ENCODE measurements at places on chromosomes 7 and 10.

DNA sequence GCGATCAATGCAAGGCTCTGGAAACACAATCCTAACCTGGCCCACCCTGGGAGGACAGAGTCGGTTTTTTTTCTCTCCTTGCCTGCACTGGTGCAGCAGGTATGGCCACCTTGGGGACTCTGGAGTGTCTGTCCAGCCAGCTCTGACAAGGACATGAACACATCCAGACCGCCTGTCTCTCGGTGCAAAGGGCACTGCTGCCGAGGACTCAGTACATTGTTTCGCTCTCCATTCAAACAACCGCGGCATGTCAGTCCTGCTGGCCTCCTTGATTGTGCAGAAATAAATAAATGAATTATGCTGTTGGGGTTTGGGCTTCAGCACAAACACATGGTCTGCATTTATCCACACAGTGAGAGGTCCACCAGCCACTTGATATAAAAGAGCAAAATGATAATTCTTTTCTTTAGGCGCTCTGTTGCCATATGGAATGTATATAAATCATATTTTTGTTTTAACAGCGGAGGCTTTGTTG, 565.2 kb downstream of the KCNMA1 start:
- peak; percentile 18 for DNase-seq

- no peak for DNase-seq
Observed at GRCh38 chr7:31882187-31882586, 188.0 kb downstream of the PDE1C start.

GRCh38 chr10:9230625-9231024, 1176.1 kb downstream of the GATA3 start:
- DNase-seq, result no peak

DNA sequence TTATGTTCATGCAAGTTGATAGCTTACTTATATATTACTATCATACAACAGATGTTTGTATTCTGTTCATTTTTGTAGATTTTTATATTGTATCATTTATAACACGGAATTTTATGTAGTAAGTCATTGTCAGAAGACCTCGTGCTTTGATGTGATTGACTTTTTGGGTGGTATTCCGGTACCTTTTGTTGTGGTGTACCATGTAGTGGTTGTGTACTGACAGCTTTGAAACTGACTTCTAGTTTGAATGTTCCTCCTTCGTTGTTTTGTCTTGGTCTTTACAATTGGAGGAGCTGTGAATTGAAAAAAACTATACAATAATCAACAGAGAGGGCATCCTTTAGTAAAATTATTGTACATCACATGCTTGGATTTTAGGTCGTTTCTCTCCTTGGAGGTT, 61.5 kb downstream of the WAC start:
- DNase-seq, result no peak

DNA sequence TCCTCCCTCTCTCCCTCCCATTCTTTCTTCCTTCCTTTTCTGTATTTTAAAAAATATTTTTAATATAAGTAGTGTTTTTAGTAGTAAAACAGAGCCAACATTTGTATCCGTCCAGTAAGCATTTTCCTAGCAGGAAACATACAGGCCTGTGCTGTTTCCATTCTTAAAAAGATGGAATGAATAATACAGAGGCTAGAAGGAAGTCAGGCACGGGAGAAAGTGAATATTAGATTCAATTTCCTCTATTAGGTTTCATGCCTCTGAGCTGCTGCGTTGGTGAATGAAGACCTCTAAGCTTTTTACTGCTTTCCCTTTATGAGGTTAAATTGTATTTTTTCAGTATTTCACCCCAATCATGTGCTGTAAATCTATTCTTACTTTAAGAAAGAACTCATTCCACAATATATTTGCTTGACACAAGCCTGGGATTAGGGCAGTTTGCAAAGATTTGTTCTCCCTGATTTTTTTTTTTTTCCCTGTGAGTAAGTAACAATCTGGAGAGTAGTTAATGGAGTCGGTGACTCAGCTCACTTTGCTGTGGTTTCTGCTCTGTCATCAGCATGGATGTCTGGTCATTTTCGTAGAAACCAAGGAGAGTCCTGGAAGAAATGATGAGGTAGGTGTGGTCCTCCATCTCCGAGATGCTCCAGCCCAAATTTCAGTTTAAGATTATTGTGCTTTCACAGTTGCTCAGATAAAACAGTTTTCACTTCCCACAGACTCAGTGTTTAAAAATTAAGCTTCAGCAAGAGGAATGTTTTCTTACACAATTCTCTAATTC, 76.1 kb upstream of the PITRM1 start:
- no peak for DNase-seq

- DNase-seq, result no peak
Observed at GRCh38 chr7:27344471-27344870, 101.9 kb downstream of the EVX1 start.

DNA sequence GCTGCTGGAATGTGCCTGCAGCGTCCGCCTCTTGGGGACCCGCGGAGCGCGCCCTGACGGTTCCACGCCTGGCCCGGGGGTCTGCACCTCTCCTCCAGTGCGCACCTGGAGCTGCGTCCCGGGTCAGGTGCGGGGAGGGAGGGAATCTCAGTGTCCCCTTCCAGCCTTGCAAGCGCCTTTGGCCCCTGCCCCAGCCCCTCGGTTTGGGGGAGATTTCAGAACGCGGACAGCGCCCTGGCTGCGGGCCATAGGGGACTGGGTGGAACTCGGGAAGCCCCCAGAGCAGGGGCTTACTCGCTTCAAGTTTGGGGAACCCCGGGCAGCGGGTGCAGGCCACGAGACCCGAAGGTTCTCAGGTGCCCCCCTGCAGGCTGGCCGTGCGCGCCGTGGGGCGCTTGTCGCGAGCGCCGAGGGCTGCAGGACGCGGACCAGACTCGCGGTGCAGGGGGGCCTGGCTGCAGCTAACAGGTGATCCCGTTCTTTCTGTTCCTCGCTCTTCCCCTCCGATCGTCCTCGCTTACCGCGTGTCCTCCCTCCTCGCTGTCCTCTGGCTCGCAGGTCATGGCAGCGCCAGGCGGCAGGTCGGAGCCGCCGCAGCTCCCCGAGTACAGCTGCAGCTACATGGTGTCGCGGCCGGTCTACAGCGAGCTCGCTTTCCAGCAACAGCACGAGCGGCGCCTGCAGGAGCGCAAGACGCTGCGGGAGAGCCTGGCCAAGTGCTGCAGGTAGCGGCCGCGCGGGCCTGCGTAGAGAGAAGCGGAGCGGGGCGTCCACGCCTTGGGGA, 645 bp downstream of the SLC26A4 start:
- peak; percentile 43 for DNase-seq

DNA sequence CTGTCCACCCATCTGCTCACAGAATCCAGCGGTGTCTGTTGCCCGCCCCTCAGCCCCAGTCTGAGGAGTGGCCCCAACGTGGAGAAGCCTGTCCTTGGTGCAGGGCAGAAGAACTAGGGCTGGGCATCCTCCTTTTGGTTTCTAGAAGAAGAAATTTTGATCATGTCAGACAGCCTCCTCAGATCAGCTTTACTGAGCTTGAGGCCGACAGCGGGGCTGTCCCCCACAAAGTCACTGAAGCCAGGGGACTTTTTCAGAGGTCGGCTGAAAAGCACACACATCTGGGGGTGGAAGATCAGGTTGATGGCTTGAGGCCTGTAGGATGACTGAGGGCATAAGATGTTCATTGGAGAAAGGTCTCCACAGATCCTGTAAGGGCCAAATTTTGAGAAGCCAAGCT, 767.9 kb downstream of the GRID1 start:
- no peak for DNase-seq

DNA sequence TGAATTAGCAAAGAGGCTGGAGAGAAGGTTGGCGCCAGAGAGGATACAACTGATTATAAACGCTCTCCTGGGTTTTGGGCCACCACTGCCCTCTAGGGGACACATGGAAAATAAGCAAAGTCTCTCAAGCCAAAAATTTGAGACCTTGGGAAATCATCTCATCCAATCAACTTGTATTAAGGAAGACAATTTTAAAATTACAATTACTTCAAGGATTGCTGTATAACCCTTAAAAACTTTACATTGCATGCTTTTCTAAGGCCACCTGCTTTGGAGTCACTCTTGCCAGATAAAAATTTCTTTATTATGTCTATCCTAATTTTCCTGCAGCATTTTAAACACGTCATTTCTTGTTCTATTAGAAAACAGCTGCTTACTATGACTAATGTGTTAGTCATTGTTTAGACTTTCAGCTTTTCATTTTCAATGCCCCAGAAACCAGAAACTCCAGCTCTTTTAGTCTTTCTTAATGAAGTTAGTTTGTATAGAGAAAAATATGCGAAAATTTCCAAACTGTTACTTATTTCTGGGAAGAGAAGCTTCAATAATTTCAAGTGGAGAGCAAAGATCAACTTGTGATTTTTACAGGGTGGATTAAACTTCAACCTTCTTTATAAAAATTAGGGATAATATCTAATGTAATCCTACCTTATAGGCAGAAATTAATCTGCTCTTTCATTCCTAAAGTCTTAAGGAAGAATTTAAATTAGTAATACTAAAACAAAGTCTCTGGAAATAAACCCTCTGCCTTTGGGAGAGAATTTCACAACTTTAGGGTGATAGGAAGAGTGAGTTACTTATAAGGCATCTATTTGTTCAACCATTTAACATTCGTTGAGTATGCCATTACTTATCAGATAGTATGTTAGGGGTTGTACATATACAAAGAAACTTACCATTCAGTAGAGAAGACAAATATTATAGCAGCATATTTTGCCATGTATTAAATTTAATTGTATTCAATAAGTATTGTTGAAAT, 20.6 kb upstream of the RHOBTB1 start:
- DNase-seq, result peak; percentile 83

- DNase-seq, result no peak
Observed at GRCh38 chr10:47160967-47161366, 139.0 kb upstream of the GDF10 start.

- DNase-seq, result no peak
Observed at GRCh38 chr10:90947030-90947960, 26.4 kb upstream of the ANKRD1 start.

DNA sequence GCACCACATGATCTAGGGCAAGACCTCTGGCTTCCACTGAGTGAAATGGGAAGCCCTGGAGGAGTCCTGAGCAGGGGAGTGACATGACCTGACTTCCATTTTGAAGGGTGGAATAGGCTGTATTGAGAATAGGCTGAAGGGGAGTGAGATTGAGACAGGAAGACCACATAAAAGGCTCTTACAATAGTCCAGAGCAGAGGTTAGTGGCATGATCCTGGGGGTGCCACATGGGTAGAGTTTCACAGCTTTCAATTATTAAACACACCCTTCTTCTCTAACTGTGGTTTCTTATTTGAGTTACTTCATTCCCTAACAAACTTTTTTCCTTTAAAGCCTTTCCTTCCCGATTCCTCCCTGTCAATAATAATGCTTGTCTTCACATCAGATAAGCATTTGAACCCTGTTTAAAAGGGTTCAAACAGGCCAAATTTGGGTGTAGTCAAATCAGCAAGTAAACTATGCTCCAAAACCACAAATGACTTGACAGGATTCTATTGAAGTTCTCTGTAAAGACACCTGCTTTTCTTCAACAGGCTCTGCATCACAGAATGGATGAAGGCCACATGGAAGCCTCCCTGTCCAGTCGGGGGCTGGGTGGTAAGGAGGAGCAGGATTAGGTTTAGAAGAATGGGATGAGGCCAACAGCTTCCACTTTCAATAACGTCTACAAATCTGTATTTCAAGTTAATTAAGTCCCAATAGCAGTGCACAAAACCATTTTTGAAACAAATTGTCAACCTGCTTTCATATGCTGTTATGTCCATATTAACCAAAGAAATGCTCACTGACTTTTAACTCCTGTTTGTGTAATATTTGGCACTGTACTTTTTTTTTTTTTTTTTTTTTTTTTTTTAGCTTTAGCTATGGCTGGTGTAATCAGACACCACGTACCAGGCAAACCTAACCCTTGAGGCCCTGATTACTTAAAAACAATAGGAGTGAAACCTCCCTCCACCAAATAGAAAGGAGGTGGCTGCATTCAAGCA, 131.9 kb downstream of the NRCAM start:
- DNase-seq, result no peak

DNA sequence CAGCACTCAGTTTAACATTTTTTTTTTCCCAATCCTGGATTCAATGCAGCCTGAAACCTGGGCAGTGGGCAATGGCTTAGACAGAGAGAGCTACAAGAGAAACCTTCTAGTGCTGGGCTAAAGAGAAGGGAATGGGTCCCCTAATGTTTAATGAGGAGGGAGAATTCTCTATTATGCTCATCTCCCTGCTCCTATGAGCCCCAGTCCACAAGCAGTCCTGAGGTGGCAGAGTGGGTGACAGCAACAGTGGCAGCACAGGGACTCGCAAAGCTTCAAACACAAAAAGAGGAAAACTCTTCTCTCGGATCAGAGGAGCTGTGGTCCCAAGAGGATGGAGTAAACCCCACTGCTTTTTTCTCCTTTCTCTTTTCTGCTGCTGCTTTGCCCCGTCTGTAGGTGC, 36.5 kb downstream of the COBL start:
- DNase-seq, result no peak

DNA sequence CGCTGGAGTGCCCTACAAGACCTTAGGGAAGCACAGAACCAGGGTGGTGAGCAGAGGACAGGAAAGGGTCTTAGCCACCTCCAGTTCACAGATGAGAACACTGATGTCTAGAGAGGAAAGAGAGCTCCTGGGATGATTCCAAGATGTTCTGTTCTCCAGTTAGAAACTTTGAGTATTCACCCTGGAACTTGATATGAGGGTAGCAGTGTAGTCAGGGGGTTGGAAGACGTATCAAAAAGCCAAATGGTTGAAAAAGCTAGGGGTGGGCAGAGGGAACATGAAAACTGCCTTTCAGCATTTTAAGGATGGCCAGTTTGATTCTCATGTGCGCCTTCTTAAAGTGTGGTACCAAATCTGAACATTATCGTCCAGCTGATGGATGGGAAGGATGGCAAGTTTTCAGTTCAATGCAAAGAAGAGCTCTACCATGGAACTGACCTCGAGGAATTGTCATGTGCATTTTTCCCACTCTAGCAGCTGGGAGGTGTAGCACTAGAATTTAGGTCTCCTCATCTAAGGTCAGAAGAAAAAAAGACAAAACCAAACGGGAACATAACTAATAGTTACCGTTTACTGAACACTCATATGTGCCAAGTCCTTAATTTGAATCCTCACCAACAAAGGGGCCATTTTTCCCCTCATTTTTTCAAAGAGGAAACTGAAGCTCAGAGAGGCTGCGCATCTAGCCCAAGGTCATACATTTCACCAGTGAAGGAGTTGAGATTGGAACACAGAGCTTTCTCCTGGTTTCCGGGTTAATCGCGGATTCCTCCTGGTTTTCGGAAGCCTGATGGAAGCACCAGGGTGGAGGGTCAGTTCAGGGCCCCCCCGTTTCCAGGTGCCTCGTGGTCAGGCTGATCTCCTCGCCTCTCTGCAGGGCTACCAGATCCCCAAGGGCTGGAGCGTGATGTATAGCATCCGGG, 6.0 kb upstream of the CYP26A1 start:
- no peak for DNase-seq

GRCh38 chr7:20227291-20227795, 10.2 kb upstream of the MACC1 start:
- no peak for DNase-seq

DNA sequence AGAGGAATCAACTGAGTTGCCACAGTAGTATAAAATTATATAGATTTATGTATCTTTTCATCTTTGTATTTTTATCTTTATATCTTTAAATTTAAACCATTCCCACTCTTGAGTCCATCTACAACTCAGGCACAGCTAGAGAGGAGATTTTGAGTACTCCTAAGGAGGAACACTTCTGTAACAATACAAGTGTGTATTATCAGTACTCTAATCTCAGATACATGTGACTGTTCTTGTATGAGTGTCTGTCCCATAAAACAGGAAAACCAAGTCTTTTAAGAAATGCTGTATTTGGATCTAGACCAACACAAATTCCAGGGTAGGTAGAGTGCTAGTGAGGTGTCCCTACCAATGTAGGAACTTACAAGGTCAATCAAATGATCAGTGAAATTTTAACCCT, 1428.0 kb upstream of the LRRTM3 start:
- DNase-seq, result no peak

GRCh38 chr10:20768843-20769242, 128.3 kb downstream of the NEBL start:
- peak; percentile 21 for DNase-seq

Data from left kidney (tissue), 8 donors.